ENCODE measurements at places on chromosomes 7 and 10.

GRCh38 chr10:110017907-110018306 lies 10.1 kb downstream of the ADD3 start:
- DNase-seq, result no peak
- no peak overlapping the region for H3K27ac ChIP-seq
- H3K36me3 ChIP-seq, result no peaks in the 10 kb centered on the region
- H3K27me3 ChIP-seq, result no peaks in the 10 kb centered on the region

GRCh38 chr7:104089612-104090011 lies 100.2 kb upstream of the RELN start:
- H3K36me3 ChIP-seq, result no peaks in the 10 kb centered on the region
- DNase-seq, result no peak
- H3K4me3 ChIP-seq, result no peak overlapping the region
- no peak overlapping the region for H3K27ac ChIP-seq
- no peaks in the 10 kb centered on the region for H3K4me1 ChIP-seq

GRCh38 chr7:141263508-141263907 lies 189.6 kb downstream of the TMEM178B start:
- DNase-seq, result no peak
- H3K27me3 ChIP-seq, result no peaks in the 10 kb centered on the region
- H3K4me3 ChIP-seq, result no peak overlapping the region

DNA sequence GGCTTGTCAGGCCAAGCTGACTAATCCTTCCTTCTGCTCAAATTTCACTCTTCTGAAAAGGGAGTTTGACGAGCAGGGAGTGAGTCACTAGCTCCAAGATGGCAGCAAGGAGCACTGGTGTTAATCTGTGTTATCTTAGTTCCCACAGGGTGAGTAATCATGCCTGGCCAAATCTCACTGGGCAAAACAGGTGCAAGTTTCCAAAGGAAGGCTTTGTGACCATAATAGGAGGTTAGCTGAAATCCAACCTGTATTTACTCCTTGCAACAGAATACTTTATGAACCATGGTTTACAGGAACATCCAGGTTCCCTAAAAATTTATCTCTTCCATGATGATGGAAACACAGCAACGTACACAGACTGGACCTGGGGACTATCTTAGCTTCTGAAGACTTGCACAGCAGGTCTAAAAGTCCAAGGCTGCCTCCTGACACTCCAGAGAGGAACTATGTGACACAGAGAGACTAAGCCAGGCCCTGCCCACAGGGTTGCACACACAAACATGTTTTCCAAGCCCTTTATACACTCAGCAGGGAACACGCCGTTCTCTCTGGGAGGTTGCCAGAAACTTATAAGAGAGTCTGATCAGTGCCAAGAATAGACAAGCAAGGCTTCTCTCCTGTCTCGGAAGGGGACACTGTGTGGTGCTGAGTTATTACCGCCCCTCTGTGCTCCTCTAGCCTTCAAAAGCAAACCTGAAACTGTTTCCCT lies 46.3 kb downstream of the PDK4 start:
- peak; percentile 86 for DNase-seq
- H3K27me3 ChIP-seq, result no peaks in the 10 kb centered on the region
- H3K27ac ChIP-seq, result peak overlapping the region; percentile 97
- H3K4me1 ChIP-seq, result peaks cover 9% of the 10 kb centered on the region
- H3K36me3 ChIP-seq, result no peaks in the 10 kb centered on the region
- H3K4me3 ChIP-seq, result no peak overlapping the region

DNA sequence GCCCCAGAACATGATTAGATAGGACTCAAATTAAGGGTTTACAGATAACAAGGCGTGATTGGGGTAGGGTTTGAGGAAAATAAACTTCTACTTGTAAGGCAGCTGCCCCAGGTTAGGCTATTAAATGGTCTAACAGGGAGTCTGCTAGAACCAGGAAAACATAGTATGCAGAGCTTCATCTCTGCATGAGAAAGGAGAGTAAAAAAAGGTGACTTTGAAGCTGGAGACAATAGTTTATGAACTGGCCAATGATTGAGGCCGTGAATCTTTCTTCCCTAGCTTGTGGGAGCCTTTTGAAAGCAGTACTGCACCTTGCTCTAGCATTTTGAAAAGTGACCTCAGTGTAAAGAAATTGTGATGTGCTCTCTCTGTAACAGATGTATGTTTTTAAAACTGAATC lies 48.5 kb upstream of the STARD3NL start:
- H3K27ac ChIP-seq, result no peak overlapping the region
- no peaks in the 10 kb centered on the region for H3K27me3 ChIP-seq
- no peak overlapping the region for H3K4me3 ChIP-seq
- DNase-seq, result no peak

DNA sequence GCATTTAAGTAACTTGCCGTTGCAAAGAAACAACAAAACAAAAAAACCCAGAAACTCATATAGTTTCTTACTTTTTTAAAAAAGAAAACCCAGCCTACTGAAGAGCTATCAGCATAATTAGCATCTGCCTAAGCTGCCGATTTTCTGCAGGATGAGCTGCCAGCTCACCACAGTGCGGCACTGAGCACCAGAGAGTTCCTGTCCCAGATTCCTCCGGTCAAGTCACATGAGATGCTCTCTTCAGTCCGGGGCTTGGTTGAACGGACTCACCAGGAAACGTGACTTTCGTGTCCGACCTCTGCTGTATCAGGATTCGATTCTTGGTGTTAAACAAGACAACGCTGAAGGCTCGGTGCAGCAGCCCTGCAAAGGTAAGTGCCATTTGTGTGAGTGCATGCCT lies 3.2 kb downstream of the IDI2 start:
- no peak overlapping the region for H3K4me3 ChIP-seq
- no peaks in the 10 kb centered on the region for H3K4me1 ChIP-seq
- no peak overlapping the region for H3K27ac ChIP-seq
- H3K27me3 ChIP-seq, result no peaks in the 10 kb centered on the region
- no peaks in the 10 kb centered on the region for H3K36me3 ChIP-seq

- H3K4me3 ChIP-seq, result no peak overlapping the region
- no peaks in the 10 kb centered on the region for H3K4me1 ChIP-seq
- no peaks in the 10 kb centered on the region for H3K27me3 ChIP-seq
- no peaks in the 10 kb centered on the region for H3K36me3 ChIP-seq
- DNase-seq, result peak; percentile 17
Measured at GRCh38 chr10:111297351-111297848, 220.6 kb downstream of the ADRA2A start.

GRCh38 chr10:117398029-117398428 lies 22.8 kb upstream of the PDZD8 start:
- no peaks in the 10 kb centered on the region for H3K4me1 ChIP-seq
- no peak overlapping the region for H3K4me3 ChIP-seq
- no peaks in the 10 kb centered on the region for H3K27me3 ChIP-seq
- no peak for DNase-seq
- H3K36me3 ChIP-seq, result no peaks in the 10 kb centered on the region
- no peak overlapping the region for H3K27ac ChIP-seq

DNA sequence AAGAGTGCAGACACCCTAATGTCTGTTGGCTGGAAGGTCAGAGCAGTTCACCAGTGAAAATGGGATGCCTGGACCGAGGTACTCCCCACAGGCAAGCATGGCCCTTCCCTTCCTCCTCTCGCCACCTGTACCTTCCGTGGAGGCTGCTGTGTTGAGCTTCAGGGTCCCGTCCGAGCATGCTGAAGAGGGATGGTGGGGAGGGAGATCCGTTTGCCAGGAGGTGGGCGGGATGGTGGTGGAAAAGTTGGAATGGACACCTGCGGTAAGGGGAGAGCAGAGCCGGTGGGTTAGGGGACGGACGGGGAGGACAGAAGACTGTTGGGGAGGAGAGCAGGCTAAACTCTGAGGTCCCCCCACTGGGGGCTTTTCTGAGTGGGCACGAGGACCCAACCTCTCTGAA lies 15.9 kb upstream of the ZNF777 start:
- H3K36me3 ChIP-seq, result no peaks in the 10 kb centered on the region
- no peaks in the 10 kb centered on the region for H3K27me3 ChIP-seq
- no peak overlapping the region for H3K4me3 ChIP-seq
- H3K4me1 ChIP-seq, result no peaks in the 10 kb centered on the region
- no peak overlapping the region for H3K27ac ChIP-seq

- H3K27ac ChIP-seq, result no peak overlapping the region
- no peaks in the 10 kb centered on the region for H3K27me3 ChIP-seq
- DNase-seq, result no peak
Measured at GRCh38 chr10:105070249-105070648, 429.2 kb downstream of the SORCS3 start.

DNA sequence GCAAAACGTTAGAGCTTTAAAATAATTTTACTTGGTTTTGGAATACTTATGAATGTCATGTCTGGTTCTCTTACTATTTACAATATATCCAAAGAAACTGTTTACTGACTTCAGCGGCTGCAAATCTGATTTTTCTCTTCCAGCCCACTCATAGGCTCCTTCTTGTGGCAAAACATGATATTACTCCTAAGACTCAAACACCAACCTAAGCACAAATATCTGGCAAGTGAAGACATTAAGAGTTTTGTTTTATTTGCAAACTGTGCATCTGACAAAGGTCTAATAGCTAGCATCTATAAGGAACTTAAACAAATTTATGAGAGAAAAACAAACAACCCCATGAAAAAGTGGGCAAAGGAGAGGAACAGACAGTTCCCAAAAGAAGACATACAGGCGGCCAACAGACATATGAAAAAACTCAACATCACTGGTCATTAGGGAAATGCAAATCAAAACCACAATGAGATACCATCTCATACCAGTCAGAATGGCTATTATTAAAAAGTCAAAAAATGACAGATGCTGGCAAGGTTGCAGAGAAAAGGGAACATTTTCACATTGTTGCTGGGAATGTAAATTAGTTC lies 20.3 kb upstream of the GJC3 start:
- no peaks in the 10 kb centered on the region for H3K4me1 ChIP-seq
- no peak for DNase-seq
- no peak overlapping the region for H3K27ac ChIP-seq

DNA sequence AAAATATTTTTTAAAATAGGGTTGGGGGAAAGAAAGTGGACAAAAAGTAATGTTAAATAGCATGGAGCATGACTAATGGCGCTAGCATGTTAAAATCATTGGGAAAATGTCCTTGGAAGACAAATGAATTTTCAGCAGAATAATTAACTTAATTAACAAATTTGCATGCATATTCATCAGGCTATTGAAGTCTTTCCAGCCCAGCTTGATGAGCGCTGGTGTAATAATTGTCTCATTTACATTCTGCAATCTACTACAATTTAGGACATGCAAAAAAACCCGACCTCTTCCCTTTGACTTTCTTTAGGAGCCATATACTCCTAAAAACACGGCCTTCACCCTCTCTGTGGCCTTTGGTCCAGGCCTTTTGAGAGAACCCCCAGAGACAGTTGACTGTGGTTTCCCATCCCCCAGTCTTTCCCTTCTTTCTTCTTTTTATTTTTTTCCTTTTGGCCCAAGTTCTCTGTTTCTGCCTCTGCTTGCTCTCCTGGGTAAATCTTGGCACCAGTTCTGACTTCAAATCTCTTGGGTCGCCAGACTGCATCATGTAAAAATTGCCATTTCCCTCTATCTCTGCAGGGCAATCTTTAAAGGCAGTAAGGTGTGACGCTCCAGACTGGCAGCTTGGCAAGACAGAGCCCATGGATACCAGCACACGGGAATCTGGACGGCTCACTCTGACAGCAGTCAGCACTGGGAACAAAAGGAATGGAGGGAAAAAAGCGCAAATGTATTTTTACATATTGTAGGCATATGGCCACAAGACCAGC lies 105.5 kb downstream of the NEUROD6 start:
- DNase-seq, result no peak
- H3K36me3 ChIP-seq, result no peaks in the 10 kb centered on the region
- no peak overlapping the region for H3K4me3 ChIP-seq
- no peaks in the 10 kb centered on the region for H3K4me1 ChIP-seq
- H3K27me3 ChIP-seq, result no peaks in the 10 kb centered on the region

DNA sequence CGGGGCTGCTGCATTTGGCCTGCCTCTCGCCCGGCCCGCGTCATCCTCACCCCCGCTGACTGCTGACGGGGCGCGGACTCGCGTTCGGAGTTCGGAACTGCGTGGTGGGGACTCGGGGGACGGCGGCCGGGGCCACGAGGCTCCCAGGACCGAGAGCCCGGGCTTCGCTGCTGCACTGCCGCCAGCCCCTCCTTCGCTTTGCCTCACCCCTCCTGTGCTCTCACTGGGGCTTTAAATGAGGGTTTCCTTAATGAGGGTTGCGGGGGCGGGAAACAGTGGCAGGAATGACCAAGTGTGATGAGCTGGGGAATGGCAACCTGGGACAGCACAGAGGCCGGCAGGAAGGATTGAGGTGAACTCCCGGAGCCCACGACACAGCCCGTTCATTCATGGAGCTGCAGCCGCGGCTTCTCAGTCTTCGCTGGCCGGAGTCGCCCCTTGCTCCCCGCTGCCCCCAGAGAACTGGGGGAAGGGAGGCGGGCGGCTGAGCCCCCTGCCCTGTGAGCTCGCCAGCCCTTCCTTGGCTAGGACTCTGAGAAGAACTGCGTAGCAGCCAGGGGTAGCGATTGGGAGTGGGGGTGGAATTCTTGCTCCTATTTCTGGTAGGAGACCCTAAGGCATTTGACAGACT lies 1.5 kb upstream of the LRRC4 start:
- H3K4me3 ChIP-seq, result peak overlapping the region; percentile 25
- no peak for DNase-seq
- no peak overlapping the region for H3K27ac ChIP-seq
- no peaks in the 10 kb centered on the region for H3K36me3 ChIP-seq
- peaks cover 5% of the 10 kb centered on the region for H3K4me1 ChIP-seq
- no peaks in the 10 kb centered on the region for H3K27me3 ChIP-seq

- H3K4me1 ChIP-seq, result no peaks in the 10 kb centered on the region
- H3K27me3 ChIP-seq, result no peaks in the 10 kb centered on the region
- no peaks in the 10 kb centered on the region for H3K36me3 ChIP-seq
- no peak overlapping the region for H3K4me3 ChIP-seq
Measured at GRCh38 chr7:139560199-139560598, 36.7 kb downstream of the CLEC2L start.

DNA sequence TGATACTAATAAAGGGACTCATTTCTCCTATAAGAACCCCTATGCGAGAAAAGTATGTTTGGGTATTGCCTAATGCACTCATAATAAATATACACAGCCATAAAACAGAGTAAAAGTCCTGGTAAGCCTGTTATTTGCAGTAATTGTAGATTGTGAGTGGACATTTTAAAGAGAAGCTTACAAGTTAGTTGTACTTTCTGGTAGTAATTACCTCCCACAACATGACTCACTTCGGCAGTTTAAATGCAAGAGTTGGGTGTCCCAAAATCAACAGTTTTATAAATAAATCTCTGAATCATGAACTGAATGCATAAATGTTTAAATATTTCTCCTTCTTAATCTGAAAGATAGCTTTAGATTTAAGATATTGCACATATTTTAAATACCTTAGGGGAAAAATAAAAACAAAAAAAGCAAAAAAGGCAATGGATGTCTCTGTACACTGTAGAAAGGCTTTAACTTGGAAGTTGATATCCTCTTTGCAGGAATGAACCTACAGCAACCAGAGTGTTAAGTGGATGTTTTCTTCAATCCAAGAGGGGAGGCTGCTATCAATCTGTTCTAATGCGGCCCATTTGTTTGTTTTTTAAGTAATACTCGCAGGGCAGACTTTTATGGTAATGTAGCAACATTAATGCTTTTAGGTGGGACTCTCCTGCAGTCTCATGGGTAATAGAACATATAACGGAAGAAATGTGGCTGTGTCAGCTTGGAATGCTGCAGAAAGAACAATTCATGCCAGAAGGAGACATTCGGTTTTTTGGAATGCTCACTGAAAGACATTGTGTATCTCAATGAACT lies 57.3 kb upstream of the ZEB1 start:
- H3K27me3 ChIP-seq, result no peaks in the 10 kb centered on the region
- no peak for DNase-seq
- peak overlapping the region; percentile 9 for H3K4me3 ChIP-seq
- H3K4me1 ChIP-seq, result no peaks in the 10 kb centered on the region
- H3K36me3 ChIP-seq, result no peaks in the 10 kb centered on the region
